Activated T-cell treated with anti-CD3 and anti-CD28 coated beads, Interleukin-2, amount 50 U/mL, for 1 hour (primary cell): ENCODE measurements at places on chromosomes 1 and 21.

- no peak for DNase-seq
Measured at GRCh38 chr1:25780318-25781129, 19.5 kb upstream of the SELENON start.

GRCh38 chr1:12078938-12079861, 16.1 kb downstream of the TNFRSF8 start:
- no peak for DNase-seq

DNA sequence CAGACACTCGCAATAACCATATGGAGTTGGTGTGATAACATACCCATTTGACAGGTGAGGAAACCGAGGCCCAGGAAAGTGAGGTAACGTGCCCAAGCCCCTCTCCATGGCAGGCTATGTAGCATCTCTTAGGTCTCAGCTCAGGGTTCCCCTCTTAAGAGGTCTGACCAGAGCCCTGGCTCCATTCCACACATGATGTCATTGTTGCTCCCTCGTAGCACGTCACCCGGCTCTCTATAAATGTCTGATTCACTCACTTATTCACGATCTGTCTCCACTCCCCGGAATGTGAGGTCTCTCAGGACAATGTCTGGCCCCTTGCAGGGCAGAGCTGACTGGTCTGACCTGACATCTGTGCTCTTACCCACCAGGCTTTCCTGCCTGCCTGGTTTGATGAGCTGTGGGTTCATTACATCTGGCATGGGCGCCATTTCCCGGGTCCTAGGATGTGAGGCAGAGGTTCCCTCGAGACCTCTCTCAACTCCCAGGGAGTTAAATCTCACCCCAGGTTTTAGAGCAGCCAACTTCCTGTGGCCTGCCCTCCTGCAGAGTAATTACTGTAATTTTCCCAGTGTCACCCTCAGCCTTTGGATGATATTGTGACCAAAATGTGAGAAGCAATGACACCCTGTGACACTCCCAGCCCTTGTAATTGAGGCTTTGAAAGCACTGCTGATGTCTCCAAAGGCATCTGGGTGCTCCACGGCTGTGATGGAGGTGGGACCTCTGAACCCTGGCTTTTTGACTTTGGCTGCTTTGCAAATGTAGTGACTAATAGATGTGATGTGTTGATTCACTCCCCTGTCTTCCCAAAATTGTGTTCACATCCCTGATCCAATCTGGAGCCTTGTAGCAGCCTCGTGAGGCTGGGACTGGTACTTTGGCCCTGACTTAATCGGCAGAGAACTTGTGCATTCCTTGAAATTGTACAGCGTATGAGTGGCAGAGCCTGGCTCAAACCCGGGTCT, 10.6 kb downstream of the ACTL8 start:
- no peak for DNase-seq

GRCh38 chr1:163399976-163400601, 78.3 kb downstream of the NUF2 start:
- DNase-seq: no peak
